ENCODE measurements at places on chromosomes 16 and 17.

- DNase-seq = no peak
These were observed 4.7 kb downstream of the CORO7 start for GRCh38 chr16:4411684-4412083.

- DNase-seq = no peak
These were observed 98.9 kb upstream of the NLRP1 start for GRCh38 chr17:5683241-5683640.

GRCh38 chr17:4796552-4796920 is 572 bp downstream of the PSMB6 start:
- DNase-seq = peak; percentile 59

- DNase-seq = peak; percentile 66
These were observed 1.2 kb downstream of the RTN4RL1 start for GRCh38 chr17:2023692-2024571.

- no peak for DNase-seq
These were observed 4.6 kb upstream of the GHDC start for GRCh38 chr17:42198897-42199296.

- DNase-seq = no peak
These were observed 124.0 kb upstream of the ADAMTS18 start for GRCh38 chr16:77558786-77559185.

- no peak for DNase-seq
These were observed 19.2 kb downstream of the SGF29 start for GRCh38 chr16:28572696-28573510.

- no peak for DNase-seq
These were observed 28.3 kb downstream of the WNT3 start for GRCh38 chr17:46790216-46790615.

GRCh38 chr17:78279360-78279990 is 48.0 kb downstream of the TMEM235 start:
- no peak for DNase-seq
